Caudate nucleus (tissue), 63 donors: ENCODE measurements at places on chromosomes 5 and 9.
A peak's percentile ranks its signal among the peaks of the same experiment; 100 is the strongest.

DNA sequence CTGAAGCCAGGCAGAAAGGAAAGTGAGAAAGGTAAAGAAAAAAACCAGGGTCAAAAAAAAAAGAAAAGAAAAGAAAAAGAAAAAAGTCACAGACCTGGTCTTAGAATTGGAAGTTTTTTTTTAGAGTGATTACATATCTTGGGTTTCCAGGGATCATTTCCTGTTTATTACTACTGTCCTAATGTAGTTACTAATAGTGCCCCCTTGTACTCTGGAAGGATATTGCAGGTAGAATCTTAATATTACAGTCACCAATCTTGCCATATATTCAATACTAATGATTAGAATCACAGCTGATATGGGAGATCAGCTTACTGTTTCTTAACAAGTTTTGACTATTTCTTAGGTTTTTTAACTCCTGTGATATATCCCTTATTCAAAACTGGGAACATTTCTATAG is 543.2 kb upstream of the CDH6 start:
- DNase-seq, result no peak

GRCh38 chr9:70133253-70134208 is 89.9 kb downstream of the MAMDC2 start:
- no peak for DNase-seq

DNA sequence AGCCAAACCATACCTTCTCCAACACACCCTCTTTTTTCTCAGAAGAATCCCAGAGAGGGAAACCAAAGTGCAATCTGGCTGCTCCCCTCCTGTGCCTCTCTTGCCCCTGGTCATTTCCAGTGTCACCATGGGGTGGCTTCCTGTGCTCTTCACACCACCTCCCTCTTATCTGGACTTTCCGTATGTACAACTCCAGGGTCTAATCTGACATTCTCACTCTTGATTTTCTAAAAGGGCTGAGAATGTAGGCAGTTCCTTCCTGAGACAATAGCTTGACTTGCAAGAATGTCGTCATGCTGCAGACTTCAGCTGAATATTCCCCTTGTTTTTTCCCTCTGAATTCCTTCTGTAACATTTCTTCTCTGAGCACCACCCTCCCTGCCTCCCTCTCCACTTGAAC is 110.2 kb downstream of the FBXL7 start:
- no peak for DNase-seq

GRCh38 chr5:109155625-109156024 is 254.1 kb downstream of the PJA2 start:
- DNase-seq, result no peak

- DNase-seq, result no peak
These were observed 87.2 kb downstream of the S1PR3 start for GRCh38 chr9:89078421-89078820.

DNA sequence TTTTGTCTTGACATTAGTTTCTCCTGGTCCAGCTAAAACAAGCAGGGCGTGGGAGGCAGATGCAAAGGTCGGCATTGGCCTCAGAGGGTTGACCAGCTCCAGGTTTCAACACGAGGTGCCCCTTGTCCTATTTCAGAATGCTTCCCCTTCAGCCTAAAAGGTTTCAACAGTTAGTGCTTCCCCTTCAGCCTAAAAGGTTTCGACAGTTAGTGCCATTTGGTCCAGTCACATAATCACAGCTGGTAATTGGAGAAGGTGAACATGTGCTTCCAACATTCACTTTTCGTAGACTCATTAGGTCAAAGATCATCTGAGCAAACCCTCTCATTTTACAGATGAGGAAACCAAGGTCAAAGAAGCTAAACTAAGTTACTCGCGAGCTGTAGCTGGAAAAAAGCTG is 270.3 kb upstream of the MAP3K1 start:
- DNase-seq, result no peak

GRCh38 chr5:154179846-154180710 is 10.5 kb upstream of the GALNT10 start:
- DNase-seq, result no peak

- DNase-seq, result no peak
These were observed 68.8 kb upstream of the ICE1 start for GRCh38 chr5:5353681-5354080.

DNA sequence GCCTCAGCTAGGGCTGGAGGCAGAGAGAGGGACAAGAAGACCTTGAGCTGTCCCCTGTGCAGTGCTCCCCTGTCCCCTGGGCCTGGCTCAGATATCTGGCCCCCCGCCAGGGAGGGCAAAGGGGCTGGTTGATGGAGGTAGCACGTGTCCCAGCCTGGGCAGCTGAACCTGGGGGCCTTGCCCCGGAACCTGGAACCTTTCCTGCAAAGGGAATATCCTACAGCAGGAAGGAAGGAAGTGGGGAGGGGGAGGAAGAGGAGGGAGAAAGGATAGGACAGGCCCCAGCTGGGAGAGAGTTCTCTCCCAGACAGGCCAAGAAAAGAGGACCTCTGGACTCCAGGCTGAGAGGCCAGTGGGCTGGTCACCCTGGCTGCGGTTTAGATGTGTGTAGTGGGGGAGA is 27.6 kb upstream of the PSD2 start:
- DNase-seq, result no peak

DNA sequence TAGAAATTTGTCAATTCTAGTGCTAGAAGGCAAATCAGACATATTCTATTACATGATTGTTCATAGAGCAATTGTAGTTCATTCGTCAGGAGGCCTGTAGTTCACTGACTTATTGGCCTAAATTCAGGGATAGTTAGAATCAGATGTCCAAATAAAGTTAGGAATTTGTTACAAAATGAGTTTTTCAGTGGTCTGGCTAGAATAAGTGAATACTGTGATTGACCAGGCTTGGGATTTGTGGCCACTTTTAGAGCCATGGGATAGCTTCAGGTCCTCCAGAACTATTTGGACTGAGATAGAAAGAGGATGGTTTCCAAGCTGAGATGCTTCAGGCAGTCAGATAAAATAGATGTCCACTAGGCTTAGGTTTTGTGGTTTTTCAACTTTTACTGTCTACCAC is 199.1 kb upstream of the MPDZ start:
- no peak for DNase-seq

DNA sequence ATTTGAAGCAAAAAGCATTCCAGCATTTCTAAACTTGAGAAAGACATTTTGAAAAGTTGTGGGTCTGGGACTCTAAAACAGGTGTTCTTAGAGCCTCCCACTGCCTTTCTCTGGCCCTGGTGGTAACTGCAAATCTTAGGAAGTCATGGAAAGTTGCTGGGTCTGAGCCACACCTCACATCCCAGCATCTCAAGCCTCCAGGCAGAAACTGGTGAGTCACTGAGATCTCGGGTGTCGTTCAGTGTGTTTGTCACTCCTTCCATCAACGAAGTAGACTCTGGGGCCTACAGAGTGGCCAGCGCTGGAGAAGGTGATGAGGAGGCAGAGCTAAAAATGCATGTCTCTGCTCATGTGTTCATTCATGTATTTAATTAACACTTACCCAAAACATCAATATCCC is 59.6 kb upstream of the C5orf58 start:
- no peak for DNase-seq

- DNase-seq, result no peak
These were observed 412 bp downstream of the FGF18 start for GRCh38 chr5:171419688-171420430.

DNA sequence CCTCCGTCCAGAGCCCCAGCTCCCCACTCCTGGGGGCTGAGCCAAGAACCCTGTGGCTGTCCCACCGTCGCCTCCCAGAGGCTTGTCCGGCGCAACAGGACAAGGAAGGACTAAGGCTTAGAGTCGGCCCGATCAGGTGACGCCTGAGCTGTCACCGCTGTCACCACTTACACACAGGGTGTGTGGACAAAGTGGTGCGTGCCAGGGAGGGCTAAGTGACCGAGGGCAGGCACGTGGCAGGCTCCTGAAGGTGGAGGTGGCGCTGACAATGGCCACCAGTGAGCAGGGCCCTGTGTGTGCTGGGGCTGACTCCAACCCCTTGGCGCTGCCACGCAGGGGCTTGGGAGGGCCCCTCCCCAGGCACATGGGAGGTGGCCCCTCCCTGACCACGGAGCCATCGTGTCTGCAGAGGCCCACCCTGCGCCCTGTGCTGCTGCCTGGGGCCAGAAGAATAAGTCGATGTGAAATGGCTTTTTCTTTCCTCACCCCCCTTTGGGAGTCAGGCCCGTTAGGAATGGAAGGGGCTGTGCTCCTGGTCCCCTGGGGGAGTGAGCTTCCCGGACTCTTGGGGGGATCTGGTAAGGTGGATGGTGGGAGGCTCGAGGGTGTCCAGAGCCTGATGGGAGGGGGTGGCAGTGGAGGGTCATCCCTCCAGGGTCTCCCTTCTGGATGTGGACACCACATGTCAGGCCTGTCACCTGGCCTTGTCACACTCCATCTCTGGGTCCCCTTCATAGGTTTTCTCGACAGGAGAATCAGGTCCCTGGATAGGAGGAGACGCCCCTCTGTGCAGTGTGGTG is 2.6 kb upstream of the GPSM1 start:
- no peak for DNase-seq

- DNase-seq, result no peak
These were observed 2293.3 kb upstream of the C9orf72 start for GRCh38 chr9:29866556-29866955.

DNA sequence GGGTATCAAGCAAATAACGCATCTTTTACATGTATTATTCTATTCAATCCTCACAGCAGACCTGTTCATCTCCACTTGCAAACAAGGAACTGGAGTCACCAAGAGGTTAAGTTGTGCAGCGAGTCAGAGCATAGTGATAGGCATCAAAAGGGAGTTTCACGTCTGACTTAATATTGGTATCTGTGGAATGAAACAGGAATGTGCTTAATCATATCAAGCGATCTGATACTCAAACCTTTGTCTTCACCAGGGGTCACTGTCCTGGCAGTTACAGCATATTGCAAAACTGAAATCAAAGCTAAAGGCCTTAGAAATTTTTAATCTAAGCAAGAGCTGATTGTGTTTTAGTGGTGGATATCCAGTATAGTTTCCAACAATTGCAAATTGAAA is 271.6 kb downstream of the PLK2 start:
- DNase-seq, result no peak

GRCh38 chr9:109903515-109904138 is 123.6 kb downstream of the PALM2AKAP2 start:
- DNase-seq, result peak; percentile 41

GRCh38 chr5:164220522-164220921 is 715.1 kb downstream of the MAT2B start:
- no peak for DNase-seq

DNA sequence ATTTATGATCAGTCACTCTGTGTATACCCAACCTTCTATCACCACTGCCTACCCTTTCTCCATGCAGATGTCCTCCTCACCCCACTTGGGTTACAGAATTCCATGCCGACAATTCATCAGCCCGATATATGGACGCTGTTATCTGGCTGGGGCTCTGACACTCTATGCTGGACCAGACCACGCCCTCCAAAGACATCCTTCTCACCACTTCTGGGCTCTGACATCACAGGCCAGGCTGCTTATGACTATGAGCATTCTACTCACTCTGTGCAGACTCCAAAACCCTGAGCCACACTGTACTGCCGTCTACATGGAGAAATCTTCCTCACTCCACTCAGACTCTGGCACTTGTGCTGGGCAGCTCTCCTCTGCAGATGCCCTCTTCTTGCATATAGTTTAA is 7.6 kb upstream of the AK3 start:
- DNase-seq, result no peak

DNA sequence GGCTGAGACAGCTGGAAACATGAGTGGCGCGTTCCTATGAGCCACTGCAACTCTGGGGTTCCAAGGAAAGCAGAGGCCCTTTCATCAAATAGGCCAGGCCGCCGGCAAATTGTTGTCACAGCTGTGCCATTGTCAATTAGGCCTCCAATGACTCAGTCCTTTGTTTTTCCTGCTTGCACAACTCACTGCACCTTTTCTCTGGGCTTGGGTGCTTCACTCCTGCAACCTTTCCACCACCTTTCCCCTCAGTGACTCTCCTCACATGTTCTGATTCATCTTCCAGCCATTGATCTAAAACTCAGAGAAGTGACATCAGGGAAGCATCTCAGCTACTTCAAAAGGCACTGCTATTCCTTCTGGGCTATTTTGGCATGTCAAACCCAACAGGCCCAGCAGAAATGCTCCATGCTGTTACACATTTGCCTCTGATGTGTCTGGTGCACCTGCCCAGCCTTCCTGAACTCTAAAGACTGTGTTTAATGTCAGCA is 653.7 kb downstream of the NR2F1-AS1 start:
- DNase-seq, result no peak

GRCh38 chr9:77163884-77164283 is 13.4 kb upstream of the VPS13A start:
- DNase-seq, result no peak

GRCh38 chr5:135340568-135340967 is 58.5 kb downstream of the MACROH2A1 start:
- DNase-seq, result no peak

DNA sequence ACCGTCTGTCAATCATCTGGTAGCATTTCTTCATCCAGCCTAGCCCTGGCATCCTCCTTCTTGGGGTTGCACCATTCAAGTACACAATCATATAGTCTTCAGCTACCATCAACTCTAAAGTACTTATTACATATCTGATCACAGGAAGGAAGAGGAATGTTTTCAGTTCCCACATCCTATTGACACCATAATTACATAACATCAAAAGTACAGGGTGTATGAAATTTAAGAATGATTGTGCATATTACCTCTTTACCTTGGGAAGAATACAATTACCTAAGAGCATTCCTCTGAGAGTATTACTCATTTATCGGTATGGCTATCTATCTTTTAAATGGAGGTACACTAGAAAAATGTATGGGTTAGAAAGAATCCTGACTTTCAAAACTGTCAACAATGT is 126.8 kb upstream of the PCA3 start:
- DNase-seq, result no peak

- DNase-seq, result no peak
These were observed 168.6 kb upstream of the RGMB start for GRCh38 chr5:98604721-98605425.

GRCh38 chr9:126151031-126151685 is 175.5 kb upstream of the MVB12B start:
- DNase-seq, result no peak

GRCh38 chr9:90515510-90515909 is 127.1 kb downstream of the DIRAS2 start:
- no peak for DNase-seq

DNA sequence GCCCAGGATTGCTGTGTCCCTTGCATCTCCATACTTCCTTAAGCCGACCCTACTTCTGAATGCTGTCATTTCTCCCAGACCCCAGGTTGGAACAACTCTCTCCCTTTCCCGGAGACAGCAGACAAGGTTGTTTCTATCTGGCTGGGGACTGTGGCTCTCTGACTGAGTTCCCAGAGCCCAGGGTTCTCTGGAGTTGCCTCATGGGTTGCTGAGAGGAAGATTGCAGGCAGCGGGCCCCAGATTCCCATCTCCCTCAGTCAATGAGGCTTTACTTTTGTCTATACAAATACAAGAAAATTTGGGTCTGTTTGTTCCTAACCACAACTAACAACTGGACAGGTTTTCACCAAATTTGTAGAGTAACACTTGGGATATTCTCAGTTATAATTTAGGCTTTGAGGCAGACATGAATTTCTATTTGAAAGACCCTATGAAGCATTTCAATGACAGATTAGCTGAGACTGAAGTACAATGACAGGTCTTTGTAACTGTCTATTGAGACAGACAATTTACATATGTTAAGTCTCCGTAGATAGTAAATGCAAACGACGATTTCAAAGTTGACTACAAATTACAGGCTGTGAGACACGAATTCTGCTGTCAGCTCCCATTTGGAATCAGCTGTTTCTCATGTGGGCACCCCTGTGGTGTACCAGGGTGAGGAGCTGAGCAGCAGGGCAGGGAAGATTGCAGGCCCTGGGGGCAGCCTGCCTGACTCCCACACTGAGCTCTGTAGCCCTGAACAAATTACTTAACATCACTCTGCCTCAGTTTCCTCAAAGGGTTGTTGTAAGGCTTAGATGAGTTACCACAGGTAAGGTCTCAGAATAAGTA is 107.5 kb downstream of the ATP10B start:
- no peak for DNase-seq

- DNase-seq, result no peak
These were observed 200.6 kb upstream of the MVB12B start for GRCh38 chr9:126125992-126126409.
